ENCODE measurements at places on chromosomes 3 and 15. TPM values are rescaled to one million over a fixed set of nuclear protein-coding genes. Genes with fewer than 3 reads are reported as not detected.

The GOLGA6B gene
- total RNA-seq = not detected

The CPLX3 gene
- total RNA-seq = 1.00 TPM

The PARP6 gene
- total RNA-seq = 68.8 TPM

The ANP32A gene
- 82.8 TPM for total RNA-seq

The CX3CR1 gene
- 7.9 TPM for total RNA-seq

The ZNF717 gene
- 42.6 TPM for total RNA-seq

The TF gene
- total RNA-seq = 10.2 TPM

The CFAP100 gene
- total RNA-seq = 1.8 TPM

The TTLL13 gene
- 0.36 TPM for total RNA-seq

The GOLGA8S gene
- 0.18 TPM for total RNA-seq

The KBTBD8 gene
- total RNA-seq = 9.0 TPM

The TP63 gene
- total RNA-seq = 0.27 TPM

The KNG1 gene
- not detected for total RNA-seq

The DHX36 gene
- total RNA-seq = 121 TPM

The MAGI1 gene
- 103 TPM for total RNA-seq

The SCN11A gene
- total RNA-seq = 0.64 TPM

The LTK gene
- total RNA-seq = 0.36 TPM

The STT3B gene
- total RNA-seq = 95.2 TPM

The GPR62 gene
- total RNA-seq = 0.18 TPM

The SLC49A4 gene
- total RNA-seq = 24.1 TPM

The WNT5A gene
- total RNA-seq = 49.4 TPM

The ARPP21 gene
- 81.5 TPM for total RNA-seq

The GABRB3 gene
- 73.9 TPM for total RNA-seq

The SECISBP2L gene
- total RNA-seq = 105 TPM

The ANKUB1 gene
- total RNA-seq = 0.36 TPM

The UCN2 gene
- total RNA-seq = 0.27 TPM

The CCK gene
- total RNA-seq = 2.4 TPM

Data from cerebellum (tissue), 4 donors.